Esophagus squamous epithelium (tissue), 5 donors: ENCODE measurements at places on chromosomes 5 and 9.

- no peak for DNase-seq
These were observed 91.7 kb upstream of the SHB start for GRCh38 chr9:38160613-38161215.

GRCh38 chr9:130815242-130815808 is 19.7 kb upstream of the ABL1 start:
- no peak for DNase-seq

DNA sequence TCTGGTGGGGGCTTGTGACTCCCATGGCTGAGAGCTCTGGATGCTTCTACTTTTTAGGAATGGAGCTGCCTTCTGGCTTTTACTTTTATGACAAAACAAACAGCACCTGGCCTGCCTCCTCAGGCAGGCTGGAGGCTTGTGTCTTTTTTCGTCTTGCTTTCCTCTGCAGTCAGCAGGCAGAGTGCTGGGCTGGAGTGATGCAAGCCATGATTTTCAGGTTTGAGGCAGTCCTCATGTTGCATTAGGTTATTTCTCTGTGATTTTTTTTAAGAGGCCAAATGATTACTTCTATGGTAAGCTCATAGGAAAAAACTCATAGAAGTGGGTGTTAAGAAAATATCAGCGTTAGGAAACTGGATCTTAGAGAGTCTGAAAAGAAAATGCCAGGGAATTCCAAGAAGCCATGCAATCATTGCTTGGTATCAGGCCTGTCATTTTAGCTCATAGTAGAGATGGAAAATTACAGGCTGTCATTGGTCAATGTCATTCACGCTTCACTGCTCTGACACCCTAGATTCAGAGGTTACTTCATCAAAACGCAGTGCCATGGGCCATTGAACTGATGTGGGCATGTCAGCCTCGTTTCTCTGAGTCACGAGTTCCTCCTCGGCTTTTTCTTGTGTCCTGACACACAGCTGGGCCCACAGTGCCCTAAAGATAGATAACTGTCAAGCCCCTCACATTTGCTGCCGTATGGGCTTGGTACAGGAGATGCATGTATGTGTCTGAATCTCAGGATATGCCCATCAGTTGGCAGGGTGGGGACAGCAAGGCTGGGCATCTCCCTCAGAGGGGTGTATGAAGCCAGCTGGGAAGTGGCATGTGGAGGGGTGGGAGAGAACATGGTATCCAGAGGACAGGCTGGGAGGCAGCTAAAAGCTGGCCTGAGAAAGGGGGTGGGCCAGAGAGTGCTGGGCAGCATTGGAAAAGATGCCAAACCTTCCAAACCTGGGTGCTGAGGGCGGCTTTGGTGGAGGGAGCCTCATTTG is 151.8 kb downstream of the HSPA4 start:
- no peak for DNase-seq

DNA sequence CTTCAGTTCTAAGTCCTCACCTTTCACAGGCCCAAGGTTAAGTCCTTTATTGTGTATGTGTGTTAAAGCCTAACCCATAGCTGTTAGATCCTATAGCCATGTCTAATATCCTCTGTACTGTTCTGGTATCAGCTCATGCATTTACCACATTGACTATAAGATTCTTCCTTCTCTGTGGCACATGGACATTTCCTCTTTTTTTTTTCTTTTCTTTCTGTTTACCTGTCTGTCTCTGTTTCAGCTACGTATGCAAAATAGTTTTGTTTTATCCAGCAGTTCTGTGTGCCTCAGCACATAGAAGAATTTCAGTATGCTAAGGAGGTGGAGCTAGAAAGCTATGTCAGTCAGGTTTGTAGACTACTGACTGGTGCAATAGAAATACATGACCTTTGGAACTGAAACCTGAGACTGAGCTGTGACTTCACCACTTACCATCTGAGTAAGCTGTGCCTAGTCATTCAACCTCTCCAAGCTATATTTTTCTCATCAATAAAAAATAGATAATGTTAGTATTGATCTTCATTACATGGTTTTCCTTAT is 155.6 kb upstream of the VLDLR start:
- no peak for DNase-seq

DNA sequence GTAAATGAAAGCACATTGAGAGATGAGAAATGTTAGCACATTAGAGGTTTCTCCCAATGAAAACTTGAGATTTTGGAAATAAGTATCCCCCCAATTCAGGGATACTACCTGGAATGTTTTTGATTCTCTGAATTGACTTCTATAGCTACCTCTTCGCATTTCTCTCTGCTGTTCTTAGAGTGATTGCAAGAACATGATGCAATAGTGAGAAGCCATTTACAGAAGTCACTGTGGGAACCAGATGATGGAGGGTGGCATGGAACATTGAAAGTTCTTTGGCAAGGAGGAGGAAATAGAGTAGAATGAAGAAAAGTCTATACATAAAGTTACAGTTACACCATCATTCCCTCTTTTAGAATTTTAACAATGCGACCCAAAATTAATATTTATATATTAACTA is 9.2 kb downstream of the NPR3 start:
- no peak for DNase-seq

- DNase-seq: no peak
These were observed 15.4 kb downstream of the LMAN2 start for GRCh38 chr5:177336112-177336511.

- DNase-seq: no peak
These were observed 39.0 kb downstream of the S100Z start for GRCh38 chr5:76888733-76889300.

- DNase-seq: no peak
These were observed 33.4 kb downstream of the CEMIP2 start for GRCh38 chr9:71734950-71735349.

DNA sequence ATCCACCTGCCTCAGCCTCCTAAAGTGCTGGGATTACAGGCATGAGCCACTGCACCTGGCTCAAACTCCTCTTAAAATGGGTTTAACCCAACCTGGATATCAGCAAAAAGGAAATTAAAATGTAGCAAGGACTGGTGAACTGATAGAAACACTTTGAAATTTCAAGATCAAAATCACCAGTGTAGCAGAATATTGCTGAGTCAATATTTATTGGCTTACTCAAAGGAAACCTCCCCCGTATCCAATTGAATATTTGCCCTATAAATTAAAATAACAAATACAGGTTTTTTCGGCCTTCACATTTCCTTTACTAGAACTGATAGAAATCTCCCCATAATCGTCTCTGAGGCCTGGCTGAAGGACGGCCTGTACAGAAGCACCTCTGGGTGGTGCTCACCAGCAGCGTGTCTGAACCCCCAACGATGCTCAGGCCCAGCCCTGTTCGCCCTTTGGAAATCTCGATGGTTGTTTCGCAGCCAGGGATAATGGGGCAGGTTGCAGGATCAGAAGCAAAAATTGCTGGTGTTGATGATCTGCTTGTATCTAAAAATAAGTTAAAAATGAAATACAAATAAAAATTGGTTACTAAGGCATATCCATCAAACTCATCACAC is 156.6 kb downstream of the MPDZ start:
- no peak for DNase-seq

DNA sequence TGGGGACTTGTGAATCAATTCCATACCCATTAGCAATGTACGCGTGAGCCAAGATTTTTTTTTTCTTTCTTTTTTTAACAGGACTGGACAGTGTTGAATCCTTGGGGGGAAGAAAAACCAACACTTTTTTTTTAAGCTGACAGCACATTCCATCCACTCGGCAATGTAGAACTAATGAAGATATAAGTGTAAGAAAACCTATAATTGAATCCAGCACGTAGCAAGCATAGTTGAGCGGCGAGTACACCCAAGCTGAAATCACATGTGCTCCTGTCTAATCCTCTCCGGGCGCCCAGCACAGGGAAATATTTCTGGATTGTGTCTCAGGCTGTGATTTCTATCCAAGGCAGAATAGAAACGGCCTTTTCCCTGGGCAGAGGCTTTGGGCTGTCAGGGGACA is 118.2 kb downstream of the BOD1 start:
- no peak for DNase-seq

DNA sequence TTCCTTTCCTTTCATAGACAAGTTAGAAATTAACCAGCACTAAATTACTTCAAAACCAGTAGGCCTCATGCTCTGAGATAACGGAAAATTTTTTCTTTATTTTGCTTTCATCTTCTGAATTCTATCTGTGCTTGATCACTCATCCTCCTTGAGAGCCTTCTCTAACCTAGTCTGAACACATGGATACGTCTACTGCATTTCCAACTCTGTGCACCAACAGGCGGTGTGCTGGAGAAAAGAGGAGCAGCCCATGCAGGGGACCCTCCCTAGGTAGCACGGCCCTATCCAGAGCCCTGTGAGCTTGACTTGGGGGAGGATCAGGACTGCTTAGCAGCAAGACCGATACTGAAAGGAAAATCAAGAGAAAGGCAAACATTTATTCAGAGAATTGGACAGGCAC is 149.8 kb downstream of the AUH start:
- no peak for DNase-seq

DNA sequence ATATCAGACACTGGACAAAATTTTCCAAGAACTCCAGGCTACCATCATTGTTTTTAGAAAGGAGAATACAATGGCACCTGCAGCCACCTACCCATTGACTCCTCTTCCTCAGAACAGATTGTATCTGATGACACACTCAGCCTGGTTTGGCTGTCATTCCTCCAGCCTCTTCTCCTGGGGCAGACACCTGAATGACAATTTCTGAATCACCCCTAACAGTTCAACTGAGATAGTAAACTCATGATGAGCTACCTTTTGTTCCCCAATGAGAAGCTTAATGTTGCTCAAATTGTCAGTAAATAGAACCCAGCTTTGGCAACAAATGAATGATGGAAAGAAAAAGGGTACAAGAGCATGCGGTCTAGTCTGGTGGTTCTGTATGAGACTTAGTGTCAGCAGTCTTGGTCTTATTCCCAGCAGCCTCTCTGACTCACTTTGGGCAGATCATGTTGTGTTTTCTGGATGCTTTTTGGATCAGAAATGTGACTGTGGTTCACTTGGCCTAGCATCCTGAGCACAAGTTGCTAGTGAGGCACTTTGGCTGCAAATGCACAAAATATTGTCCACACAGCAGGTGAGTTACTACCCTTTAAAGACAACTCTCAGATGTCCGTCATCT is 78.3 kb downstream of the MAMDC2 start:
- DNase-seq: no peak

DNA sequence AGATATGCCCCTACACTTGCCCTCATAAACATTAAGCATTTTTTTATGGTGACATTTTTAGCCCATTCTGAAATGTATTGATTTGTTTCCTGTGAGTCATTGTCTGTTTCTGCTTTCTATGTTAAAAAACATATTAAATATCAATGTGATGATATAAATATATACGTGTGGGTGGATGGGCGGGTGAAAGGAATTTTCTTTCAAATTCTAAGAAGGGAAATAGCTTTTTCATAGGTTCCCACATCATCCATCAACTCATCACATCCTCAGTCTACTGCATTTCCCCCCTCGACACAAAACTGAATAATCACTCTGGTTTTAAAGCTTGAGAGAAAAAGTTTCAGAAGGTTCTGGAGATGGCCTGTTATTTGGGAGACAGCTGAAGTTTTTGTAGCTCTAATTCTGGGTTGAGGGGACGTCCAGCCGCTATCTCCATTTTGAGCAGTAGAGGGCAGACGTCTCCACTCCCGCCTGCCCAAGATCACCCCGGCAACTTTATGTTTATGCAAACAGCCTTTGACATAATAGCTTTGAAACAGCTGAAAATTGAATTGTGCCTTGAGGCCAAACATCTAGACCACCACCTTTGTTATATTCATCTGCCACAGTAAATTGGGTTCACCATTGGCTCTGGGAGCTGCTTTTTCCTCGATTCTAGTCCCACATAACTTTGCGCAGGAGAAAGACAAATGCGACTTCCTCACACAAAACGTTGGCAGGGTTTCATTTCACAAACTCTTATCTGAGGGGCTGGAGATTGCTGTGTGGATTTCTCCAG is 216.2 kb upstream of the CLINT1 start:
- no peak for DNase-seq

DNA sequence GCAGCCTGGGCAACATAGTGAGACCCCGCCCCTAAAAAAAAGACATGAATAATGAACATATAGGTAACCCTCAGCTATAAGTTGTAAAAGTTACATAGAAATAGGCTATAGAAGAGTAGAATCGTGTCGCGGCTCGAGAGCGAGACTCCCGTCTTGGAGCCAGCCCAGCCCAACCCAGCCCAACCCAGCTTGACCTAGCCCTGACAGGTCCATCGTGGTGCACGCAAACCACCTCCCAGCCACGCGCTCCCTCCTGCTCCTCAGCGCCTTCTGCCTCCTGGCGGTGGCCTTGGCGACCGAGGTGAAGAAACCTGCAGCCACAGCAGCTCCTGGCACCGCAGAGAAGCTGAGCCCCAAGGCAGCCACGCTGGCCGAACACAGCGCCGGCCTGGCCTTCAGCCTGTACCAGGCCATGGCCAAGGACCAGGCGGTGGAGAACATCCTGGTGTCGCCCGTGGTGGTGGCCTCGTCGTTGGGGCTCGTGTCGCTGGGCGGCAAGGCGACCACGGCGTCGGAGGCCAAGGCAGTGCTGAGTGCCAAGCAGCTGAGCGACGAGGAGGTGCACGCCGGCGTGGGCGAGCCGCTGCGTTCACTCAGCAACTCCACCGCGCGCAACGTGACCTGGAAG is 10.8 kb downstream of the KIF24 start:
- no peak for DNase-seq

GRCh38 chr5:72007336-72008111 is 99.8 kb upstream of the MAP1B start:
- DNase-seq: no peak

GRCh38 chr9:134690946-134691694 is 49.5 kb downstream of the COL5A1 start:
- no peak for DNase-seq

DNA sequence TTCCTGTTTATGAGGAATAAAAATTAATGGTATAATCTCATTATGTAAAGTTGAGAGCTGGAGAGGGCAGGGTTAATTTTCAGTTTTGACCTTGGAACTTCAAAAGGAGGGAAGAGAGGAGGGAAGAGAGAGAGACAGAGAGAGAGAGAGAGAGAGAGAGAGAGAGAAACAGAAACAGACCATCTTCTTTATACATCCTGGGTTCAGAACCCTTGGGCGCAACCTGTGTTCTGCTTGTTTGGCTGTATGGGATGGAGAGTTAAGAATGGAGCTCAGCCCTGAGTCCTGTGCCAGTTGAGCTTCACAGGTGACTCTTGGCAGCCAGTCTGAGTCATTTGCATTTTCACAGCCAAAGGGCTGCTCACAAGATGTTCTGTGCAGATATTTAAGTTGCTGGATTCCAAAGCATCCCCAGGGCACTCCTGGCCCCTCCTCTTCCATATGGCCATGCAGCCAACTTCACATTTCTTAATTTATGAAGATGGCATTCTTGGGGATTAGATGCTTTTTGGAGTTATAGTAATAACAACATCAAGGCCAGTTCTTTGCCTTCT is 143.5 kb downstream of the CARTPT start:
- no peak for DNase-seq

GRCh38 chr5:163548649-163549048 is 43.2 kb downstream of the MAT2B start:
- no peak for DNase-seq

DNA sequence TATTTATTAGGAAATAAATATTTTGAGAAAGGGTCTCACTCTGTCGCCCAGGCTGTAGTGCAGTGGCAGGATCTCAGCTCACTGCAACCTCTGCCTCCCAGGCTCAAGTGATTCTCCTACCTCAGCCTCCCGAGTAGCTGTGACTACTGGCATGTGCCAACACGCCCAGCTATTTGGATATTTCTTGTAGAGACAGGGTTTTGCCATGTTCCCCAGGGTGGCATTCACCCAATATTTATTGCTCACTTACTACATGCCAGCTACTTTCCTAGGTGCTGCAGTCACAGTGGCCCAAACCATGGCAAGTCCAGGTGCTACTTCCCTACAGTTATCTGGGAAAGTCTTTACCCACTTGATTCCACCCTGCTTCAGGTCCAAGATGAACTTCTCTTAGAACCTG is 8.3 kb upstream of the MED7 start:
- no peak for DNase-seq
